ENCODE measurements at places on chromosomes 6 and 20.

DNA sequence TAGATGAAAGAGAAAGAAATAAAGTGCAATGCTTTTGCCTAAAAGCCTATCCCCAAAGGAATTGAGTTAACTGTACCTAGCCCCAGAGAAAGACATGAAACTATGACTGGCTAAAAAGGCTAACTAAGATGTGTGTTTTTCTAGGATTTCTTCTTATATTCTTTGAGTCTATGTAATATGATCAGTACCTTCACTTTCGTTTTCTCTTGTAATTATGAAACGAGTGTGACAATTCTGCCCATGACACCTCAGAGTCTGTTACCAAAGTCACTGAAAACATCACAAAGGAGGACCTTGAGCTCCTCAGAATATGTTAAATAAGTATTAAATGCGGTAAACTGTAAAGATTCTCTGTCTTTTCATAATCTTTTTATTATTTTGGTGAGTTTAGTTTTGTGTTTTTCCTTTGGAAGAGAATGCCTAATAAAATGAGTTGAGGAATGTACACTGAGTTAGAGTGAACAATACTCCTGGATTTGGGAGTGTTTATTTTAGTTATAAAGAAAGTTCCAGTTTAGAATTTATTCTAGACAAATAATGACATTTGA lies 141.3 kb downstream of the FUT9 start:
- no peak for DNase-seq

GRCh38 chr20:54126806-54127655 lies 46.8 kb downstream of the CYP24A1 start:
- no peak for DNase-seq

DNA sequence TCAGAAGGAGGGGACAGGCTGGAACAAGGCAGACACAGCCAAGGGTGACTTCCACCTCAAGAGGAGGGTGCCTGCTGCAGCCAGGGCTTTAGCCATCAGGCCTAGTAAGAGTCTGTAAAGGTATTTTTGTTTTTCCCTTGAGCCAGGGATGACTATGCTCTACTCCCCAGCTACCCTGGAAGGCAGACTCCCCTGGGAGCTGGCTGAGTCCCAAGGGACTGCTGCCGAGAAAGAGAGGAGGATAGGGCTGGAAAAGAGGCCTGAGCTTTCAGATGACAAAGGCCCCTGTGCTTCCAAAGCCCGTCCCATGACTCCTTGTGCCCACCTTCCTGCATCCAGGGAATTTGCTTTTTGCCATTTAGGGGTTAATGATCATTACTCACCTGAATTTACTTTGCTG lies 14.0 kb upstream of the GSTA4 start:
- DNase-seq: no peak

GRCh38 chr6:4010689-4011090 lies 68.2 kb downstream of the FAM217A start:
- DNase-seq: no peak

- no peak for DNase-seq
Observed at GRCh38 chr6:81891874-81892273, 139.4 kb upstream of the TENT5A start.

- DNase-seq: no peak
Observed at GRCh38 chr6:33724102-33725023, 12.9 kb upstream of the UQCC2 start.

DNA sequence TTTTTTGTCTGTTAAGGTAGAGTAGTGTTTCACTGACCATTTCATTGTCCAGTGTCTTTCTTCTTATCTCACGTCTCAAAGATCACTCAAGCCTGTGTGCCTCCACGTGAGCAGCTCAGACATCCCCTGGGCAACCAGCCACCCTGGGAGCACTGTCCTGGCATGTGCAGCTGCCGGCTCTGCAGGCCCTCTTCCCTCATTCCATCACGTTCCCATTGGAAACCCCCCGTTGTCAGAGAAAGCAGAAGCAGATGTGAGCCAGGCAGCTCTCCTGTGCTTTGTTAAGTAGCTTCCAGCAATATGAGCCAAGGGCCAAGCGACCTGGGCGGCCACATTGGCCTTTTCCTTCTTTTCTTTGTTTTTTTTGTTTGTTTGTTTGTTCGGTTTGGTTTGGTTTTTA lies 233.2 kb upstream of the SYNDIG1 start:
- DNase-seq: no peak

DNA sequence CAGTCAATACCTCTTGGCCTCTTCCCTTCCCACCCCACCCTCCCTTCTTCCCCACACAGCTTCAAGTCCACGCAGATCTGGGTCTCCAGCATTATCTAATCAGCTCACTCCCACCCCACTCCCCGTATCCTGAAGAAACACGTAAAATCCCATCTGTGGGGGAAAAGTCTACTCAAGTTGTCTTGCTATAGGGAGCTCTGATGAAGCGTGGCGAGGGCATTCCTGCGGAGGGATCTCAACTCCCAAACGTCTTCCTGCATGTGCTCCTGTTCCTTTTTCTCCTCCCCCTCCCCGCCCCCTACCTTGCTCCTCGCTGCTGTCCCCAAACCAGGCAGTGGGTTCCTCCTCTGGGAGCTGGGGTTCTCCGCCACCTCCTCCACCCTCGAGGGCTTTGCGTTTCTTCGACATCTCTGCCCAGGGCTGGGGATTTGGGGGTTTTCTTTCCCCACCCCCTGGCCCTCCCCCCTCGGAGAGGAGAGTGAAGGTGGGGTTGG lies 181.8 kb downstream of the TBXT start:
- DNase-seq: no peak

GRCh38 chr6:138432063-138432356 lies 28.0 kb downstream of the HEBP2 start:
- DNase-seq: no peak

GRCh38 chr6:151493804-151494234 lies at the start of gene CCDC170:
TSS of gene CCDC170 (plus strand) at chr6:151494017. CDS start at chr6:151494129, 112 bp downstream.
- DNase-seq: no peak

GRCh38 chr20:42276718-42277602 lies 658.8 kb upstream of the CHD6 start:
- DNase-seq: peak; percentile 96

GRCh38 chr6:54706844-54707605 lies 139.5 kb upstream of the FAM83B start:
- DNase-seq: no peak

- no peak for DNase-seq
Observed at GRCh38 chr20:385448-385847, 4.9 kb downstream of the TRIB3 start.

DNA sequence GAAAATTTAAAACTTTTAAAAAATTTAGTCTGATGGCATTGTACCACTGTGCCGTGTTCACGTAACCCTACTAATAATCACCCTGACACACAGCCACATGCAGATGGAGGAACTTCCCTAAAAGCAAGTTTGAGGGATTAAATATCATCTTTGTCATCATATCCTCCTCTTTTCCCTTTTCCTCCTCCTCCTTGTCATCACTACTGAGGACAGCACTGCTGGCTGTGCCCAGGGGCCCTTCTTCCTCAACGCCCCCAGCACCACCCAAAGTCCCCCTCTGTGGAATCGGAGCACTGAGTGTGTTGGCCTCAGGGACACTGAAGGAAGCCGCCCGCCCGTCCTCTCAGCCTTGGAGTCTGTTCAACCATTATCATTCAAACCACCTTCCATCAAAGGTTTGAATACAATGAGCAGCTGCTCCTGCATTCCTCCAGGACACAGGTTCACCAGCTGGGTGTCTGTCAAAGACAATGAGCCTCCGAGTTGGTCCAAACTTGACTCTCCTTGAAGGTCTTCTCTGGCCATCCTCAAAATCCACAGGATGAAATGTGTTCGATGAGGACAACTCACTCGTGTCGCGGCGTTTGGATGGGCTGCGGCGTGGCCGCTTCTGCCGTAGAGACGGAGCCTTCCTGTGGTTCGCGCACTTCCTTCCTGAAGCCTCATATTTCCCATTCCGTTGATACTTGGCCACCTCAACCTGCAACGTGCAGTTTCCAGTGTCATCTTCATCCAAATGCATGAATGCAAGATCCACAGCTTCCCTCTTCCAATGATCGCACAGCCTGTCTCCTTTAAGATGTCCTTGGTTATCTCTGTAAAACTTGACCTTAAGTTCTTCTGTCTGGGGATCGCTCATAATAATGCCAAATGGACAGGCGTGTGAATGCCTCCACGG lies 23.3 kb downstream of the NQO2 start:
- DNase-seq: peak; percentile 44

DNA sequence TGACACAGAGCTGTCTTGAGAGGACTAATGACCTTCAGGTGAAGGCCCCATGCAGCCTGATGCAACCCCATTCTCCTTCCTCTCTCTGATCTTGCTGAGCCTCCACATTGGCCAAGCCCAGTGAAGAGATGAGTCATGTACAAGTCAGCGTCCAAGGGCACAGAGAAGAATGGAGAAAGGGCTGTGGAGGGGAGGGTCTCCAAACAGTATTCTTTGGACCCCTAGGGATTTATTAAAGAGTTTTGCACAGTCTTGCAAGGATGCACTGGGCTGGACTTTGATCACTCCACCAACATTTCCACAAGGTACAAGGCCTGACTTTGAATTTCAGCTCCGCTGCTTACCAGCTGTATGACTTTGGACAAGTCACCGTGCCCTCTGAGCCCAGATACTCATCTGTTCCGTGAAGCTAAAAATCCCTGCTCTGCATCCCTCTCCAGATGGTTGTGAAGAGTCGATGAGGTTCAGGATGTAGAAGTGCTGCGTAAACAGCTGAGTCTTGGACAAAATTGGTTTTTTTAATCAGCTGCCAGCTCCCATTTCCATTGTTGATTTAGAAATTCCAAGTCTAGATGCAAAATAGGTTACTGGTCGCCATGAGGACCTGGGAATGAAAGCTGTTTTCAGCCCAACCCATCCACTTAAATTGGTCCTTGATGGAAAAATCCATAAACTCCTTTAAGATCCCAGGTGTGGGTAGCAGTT lies 14.1 kb upstream of the KCNG1 start:
- DNase-seq: no peak

DNA sequence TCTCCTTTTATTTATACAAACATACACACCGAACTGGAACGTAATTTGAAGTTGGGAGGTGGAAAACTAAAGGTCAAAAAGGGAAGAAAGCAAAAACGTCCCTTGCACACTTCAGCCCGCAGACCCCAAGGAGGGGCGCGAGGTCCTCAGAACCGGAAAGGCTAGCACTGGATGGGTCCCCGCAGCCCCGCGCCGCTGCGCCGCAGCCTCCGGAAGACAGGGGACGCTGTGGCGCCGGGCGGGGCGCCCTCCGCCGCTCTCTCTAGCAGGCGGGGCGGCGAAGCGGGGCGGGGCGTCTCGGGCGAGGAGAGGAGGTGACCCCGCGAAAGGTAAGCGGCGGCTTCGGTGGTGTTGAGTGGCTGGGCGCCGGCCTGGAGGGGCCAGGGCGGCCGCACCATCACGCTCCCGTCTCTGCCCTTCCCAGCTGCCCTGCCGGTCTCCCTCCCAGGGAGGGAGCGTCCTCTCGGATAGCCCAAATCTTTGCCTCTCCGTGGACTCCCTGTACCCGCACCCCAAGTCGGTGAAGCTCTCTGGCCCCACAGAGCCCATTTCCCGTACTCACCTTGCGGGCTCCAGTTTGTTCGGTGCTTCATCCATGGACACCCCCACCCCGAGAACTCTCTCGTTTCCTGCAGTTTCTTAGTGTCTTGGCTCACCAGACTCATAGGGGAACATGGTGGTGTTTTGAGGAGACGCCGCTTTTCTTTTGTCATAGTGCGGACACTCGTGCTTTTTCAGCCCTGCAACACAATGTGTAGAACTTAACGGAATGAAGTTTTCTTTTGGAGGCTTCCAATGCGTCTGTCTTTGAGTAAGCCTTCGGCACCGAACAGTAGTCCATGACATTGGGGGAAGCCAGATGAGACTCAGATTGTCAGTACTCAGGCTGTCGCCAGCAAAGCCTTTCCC lies at the start of gene SMIM8:
Gene SMIM8, plus strand, starts transcription at position 285 of the 909 bp plus-strand sequence. CDS start 14,444 bp downstream, outside the sequence.
- peak; percentile 69 for DNase-seq

Measured in NCI-H526 treated with DMSO at 0.1 percent for 48 hours (cell line).